ENCODE measurements at places on chromosomes 6 and 20.

- no peak for DNase-seq
Measured at GRCh38 chr6:14231071-14231483, 113.5 kb downstream of the CD83 start.

GRCh38 chr20:6940048-6940447 lies 172.6 kb downstream of the BMP2 start:
- no peak for DNase-seq

DNA sequence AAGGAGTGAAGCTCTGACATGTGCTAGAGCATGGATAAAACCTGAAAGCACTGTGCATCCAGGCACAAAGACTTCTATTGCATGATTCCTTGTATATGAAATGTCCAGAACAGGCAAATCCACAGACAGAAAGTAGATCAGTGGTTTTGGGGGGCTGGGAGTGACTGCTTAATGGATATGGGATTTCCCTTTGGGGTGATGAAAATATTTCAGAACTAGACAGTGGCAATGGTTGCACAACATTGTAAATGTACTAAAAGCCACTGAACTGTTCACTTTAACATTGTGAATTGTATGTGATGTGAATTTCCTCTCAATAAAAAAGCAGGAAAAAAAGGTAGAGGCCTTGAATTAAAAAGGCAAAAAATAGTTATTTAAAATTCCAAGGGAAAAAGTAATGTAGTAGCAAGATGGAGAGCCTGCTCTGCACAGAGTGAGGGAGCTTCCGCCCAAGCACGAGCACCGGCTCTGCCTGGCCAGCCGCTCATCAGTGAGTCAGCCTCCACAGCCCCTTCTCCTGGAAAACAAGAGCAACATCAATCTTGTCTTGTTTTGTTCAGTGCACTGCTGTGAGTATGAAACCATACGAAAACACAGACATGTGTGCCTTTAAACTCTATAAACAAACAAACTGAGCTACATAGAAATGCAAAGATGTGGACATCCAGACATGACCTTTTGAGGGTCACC lies 74.6 kb upstream of the THBS2 start:
- no peak for DNase-seq

DNA sequence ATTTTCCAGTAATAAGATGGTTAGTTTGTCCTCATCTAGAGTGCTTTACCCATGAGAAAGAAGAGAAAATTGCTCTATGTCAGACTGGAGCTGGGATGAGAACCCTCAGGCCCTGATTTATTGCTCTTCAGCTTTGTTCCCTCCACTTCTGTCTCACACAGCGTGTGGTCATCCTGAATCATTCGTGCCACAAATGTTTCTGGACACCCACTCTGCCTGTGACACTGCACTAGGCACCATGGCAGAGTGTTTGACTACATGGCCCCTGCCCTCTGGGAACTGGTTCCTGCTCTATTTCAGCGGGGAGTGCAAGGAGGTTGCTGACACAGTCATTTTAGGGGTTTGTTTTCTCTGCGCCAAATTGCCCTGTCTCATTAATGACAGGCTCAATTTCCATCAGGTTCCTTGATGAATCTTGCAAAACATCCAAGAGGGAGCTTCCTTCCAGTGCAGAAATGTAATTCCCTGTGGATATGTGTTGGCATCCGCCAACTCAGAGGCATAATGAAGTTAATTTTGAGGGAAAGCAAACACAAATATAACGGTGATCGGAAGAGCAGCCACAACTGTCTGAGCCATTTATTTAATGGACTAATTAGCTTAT lies 207.5 kb downstream of the CLIC5 start:
- no peak for DNase-seq

GRCh38 chr20:44247586-44248409 lies 690 bp downstream of the GDAP1L1 start:
- no peak for DNase-seq

DNA sequence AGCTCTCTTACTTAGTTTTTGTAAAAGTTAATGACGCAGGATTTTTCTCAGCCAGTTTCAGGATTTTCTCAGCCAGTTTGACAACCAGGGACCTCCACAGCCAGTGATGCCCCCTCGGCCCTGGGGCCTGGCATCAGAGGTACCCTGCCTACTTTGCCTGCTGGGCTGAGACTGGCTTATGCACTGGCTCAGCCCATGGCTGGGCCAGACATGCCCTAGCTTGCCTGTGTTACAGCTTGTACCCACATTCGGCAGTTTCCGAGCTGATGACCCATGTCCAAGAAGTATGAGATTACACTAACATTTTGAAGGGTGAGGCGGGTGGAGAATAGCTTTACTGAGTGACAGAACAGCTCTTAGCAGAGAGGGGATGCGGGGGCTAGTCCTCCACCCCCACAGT lies 406.1 kb upstream of the HSF2 start:
- no peak for DNase-seq

DNA sequence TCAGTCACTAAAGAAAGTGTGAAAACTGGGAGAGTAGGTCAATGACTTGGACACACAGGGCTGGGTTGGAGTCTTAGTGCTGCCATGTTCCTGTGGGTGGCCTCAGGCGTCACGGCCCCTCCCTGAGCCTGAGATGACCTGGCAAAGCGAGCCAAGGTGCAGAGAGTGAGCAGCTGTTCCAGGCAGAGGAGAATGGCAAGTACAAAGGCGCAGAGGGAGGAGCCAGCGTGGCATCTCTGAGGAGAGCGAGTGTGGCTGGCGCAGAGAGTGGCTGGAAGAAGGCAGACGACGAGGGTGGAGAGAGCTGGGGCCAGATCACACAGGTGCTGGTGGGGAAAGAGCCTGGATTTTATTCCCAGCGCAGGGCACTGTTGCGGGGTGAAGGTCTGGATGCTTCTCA lies 20.6 kb upstream of the CHMP4B start:
- no peak for DNase-seq

GRCh38 chr6:147774856-147775255 lies 266.4 kb downstream of the SAMD5 start:
- no peak for DNase-seq

- no peak for DNase-seq
Measured at GRCh38 chr6:130466748-130467061, 100.9 kb downstream of the TMEM200A start.

- no peak for DNase-seq
Measured at GRCh38 chr6:100482698-100483097, 18.0 kb upstream of the SIM1 start.

- no peak for DNase-seq
Measured at GRCh38 chr6:107599043-107599442, 109.1 kb downstream of the SOBP start.

DNA sequence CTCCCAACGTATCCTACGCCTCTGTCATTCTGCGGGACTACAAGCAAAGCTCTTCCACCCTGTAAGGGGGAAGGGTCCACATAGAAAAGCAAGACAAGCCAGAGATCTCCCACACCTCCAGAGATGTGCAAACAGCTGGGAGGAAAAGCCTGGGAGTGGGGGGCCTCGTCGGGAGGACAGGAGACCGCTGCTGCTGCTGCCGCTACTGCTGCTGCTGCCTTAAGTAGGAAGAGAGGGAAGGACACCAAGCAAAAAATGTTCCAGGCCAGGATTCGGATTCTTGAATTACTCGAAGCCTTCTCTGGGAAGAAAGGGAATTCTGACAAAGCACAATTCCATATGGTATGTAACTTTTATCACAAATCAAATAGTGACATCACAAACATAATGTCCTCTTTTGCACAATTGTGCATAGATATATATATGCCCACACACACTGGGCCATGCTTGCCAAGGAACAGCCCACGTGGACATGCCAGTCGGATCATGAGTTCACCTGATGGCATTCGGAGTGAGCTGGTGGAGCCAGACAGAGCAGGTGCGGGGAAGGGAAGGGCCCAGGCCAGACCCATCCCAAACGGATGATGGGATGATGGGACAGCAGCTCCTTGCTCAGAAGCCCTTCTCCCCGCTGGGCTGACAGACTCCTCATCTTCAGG lies 108.8 kb upstream of the RAB32 start:
- DNase-seq: no peak

- DNase-seq: no peak
Measured at GRCh38 chr20:61934716-61935530, 130.8 kb downstream of the TAF4 start.

GRCh38 chr6:150426198-150426597 lies 57.4 kb downstream of the IYD start:
- DNase-seq: no peak

GRCh38 chr20:44850272-44850671 lies 35.2 kb upstream of the YWHAB start:
- no peak for DNase-seq

DNA sequence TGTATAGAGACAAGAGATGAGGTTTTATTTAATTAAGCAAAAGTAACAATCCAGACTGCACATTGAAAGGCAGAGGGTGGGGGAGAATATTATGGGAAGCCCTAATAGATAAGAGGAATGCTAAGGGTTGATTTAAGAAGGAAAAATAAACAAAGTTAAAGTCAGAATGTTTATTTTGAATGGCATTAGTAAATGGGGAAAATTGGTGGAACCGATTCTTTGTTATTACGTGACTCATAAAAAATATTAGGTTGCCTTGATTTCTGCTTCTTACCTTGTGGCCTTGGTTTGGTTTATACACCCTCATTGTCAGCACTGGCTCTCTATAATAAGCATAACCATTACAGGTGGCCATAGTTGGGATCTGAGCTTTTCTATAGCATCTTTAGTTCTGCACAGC lies 674.8 kb upstream of the CITED2 start:
- no peak for DNase-seq

DNA sequence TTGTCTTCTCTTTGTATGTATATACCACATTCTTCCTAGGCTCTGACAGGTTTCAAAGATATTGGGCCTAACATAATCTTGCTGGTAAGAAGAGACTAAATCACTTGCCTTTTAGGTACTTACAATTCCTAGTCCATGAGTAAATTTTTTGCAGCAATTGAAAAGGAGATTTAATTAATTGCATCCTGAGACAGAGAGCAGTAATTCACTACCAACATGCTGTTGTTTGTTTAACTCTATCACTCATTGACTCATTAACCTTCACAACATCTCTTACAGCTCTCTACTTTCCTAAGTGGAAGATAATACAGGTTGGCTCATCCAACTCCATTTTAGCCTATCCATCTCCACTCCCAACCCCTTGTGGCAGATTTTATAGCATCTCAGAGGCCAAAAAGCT lies 280.4 kb downstream of the ALDH8A1 start:
- no peak for DNase-seq

- DNase-seq: peak; percentile 68
Measured at GRCh38 chr6:23611776-23612381, 514.1 kb upstream of the NRSN1 start.

DNA sequence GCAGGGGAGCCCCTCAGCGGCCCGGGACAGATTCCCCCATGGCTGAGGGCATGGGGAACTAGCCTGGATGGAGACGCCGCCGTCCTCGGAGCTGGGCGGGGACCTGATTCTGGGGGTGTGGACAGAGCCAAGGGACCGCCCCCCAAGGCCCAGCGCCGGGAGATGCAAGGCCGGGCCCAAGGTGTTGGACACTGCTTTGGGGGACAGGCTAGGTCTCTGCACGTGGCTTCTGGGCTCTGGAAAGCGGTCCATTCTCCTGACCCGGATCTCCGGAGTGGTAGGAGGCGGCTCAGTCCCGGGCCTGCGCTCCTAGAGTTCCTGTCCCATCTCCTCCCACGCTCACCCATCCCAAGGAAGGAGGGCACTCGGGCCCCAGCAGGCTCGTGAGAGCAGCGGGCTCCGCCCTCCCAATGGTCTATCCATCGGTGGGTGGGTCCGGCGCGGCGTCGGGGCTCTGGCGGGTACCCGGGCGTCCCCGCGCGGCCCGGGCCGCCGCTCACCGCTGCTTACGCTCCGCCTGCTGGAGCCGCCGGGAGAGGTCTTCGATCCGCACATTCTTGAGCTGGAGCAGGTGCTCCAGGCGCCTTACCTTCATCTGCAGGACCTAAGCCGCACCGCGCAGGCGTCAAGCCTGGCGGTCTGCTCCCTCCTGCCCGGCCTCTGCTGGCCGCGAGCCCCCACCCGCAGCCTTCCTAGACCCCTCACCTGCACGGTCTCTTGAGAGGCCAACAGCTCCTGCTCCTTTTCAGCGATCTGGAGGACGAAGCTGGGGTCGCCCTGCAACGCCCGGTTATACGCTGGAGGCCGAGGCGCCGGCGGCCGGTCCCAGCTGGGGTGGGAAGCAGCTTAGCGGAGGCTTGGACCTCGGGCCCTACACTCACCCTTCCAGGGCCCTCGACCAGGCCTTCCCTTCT lies 3.3 kb downstream of the SPEF1 start:
- no peak for DNase-seq

DNA sequence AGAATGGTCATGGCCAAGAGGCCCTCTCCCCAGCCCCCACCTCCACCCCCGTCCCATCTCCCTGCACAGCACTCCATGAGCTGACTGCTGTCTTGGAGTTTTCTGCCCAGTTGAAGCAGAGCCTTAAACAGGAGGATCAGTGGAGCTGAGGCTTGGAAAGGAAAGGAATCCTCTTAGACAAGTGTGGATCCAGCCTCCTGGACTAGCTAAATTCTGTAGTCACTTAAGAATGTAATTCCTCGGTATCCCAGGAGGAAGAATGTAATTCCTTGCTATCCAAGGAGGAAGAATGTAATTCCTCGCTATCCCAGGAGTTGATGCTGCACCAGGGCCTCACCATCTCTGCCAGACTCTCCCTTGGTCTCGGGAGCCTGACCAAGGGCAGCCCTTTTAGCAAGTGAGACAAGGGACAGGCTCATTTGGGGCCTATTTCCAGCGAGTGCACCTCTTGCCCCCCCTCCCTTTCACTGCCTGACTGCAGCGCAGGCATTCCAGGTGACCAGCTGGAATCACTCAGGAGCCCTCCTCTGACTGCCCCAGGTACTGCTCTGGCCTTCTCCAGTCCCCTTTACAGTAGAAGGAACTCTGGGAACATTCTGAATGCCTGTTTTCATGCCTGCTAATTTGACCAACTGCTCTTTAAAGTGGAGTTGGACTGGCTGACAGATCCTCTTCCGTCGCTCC lies 76.2 kb downstream of the TCP11 start:
- no peak for DNase-seq

DNA sequence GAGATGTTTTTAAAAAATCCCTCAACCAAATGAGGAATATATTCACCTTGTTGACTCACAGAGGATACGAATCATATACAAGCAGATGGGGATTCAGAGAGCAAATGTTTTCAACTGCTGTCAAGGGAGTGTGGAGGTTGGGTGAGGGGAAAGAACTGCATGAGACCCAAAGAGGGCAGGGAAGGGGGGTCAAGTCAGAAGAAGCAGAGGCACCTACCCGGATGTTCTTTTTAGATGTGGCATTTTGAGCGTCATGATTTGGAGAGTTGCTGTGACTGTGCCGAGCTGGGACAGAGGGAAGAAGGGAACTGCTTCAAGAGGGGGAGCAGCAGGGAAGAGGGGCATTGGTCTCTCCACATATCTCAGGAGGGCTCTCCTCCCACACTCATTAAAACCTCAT lies 191.3 kb upstream of the PROKR2 start:
- DNase-seq: no peak

- peak; percentile 68 for DNase-seq
Measured at GRCh38 chr6:108557494-108558371, 3.0 kb upstream of the FOXO3 start.

DNA sequence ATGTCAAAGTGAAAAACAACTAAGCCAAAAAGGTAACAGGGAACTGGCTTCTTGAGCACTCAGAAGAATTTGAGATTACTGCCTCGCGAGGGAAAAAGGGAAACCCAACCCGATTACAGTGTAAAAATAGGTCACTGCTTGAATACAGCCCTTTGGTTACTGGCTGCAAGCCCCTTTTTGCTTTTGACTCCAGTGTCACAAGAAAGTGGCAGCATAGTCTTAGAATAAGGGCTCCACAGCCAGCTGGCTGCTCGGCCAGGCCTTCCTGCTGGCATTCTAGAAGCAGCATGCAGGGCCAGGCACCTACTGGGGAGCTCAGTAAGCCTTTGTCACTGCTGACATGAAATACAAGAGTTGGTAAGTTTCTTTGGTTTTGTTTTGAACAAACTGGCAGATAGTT lies 83.0 kb downstream of the ZHX3 start:
- no peak for DNase-seq
